ENCODE measurements at places on chromosomes 16 and 17.

DNA sequence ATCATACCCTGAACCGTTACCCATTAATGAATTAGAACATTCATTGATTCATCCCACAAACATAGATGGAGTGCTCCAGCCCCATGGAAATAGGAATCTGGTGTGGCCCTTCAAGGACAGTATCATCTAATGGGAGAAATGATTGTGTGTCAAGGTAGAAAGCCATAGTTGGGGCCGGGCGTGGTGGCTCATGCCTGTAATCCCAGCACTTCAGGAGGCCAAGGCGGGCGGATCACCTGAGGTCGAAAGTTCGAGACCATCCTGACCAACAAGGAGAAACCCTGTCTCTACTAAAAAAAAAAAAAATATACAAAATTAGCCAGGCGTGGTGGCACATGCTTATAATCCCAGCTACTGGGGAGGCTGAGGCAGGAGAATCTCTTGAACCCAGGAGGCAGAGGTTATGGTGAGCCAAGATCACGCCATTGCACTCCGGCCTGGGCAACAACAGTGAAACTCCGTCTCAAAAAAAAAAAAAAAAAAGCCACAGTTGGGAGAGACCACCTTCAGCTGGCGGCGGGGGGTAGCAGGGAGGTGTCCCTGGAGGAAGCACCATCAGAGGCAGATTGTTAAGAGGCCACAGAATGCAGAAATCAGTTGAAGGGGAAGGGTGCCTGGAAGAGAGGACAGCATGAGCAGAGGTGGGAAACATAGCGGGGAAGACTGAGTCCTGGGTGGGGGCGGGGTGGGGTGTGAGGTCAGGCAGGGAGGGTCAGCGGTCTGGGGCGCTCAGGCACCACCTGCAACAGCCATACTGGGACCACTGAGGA lies 60.0 kb downstream of the USP22 start:
- no peak for DNase-seq

DNA sequence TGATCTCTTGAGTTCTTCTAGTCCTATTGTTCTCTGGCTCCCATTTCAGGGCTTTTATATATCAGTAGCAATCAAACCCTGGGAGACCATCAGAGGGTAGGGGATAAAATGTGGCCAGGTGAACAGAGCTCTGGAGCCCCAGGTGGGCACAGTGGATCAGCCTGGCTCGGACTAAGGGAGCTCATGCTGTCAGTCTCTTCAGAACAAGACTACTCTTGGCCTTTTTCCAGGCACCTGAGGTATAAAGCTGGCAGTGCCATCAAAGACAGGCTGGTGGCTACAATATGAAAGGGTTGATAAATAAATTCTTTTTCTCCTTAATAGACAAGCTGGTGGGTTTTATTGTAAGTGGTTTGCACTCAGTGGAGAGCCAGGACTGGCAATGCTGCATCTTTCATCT lies 160.0 kb upstream of the CCL2 start:
- DNase-seq = no peak

- no peak for DNase-seq
Measured at GRCh38 chr16:27779641-27780164, 229.8 kb downstream of the KATNIP start.

DNA sequence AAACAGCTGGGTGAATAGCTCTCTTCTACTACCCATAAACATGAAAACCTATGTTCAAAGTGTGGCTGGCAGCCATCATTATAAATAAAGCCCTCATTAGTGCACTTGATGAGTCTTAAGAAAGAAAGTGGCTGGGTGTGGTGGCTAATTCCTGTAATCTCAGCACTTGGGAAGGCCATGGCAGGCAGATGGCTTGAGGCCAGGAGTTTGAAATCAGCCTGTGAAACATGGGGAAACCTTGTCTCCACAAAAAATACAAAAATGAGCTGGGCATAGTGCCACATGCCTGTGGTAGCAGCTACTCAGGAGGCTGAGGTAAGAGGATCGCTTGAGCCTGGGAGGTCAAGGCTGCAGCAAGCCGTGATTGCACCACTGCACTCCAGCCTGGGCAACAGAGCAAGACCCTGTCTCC lies 28.3 kb upstream of the APPBP2 start:
- DNase-seq = no peak

DNA sequence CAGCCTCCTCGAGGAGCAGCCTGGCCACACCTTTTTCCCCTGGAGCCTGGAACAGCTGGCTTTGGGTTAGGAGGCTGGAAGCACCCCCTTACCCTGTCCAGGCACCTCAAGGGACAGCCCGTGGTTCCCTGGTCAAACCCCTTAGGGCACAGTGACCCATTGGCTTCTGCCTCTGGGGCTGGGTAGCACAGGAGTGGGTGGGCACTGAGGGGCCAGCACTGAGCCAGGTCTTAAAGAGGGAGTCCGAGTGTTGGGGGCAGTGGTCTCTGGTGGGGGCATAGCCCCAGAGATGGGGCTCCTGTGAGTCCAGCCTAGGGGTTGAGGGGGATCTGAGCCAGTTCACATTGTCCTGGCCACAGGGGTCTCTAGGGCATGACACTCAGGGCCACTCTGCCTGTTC lies 15.4 kb downstream of the OTOP3 start:
- no peak for DNase-seq

GRCh38 chr16:84228256-84228838 lies 11.5 kb downstream of the KCNG4 start:
- DNase-seq = no peak

GRCh38 chr17:49468811-49469385 lies 26.2 kb upstream of the NGFR start:
- DNase-seq = no peak

DNA sequence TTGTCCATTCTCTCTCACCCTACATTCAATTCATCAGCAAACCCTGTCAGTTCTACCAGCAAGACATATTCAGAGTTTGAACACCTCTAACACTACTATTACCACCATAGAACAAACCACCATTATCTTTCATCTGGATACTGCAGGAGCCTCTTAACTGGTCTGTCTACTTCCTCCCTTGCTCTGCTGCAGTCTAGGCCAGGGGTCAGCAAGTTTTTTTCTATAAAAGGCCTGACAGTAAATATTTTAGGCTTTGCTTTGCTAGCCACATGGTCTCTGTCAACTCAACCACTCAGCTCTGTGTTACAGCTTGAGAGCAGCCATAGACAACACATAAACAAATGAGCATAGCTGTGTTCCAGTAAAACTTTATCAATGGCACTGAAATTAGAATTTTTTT lies 13.8 kb downstream of the KCTD19 start:
- DNase-seq = no peak

DNA sequence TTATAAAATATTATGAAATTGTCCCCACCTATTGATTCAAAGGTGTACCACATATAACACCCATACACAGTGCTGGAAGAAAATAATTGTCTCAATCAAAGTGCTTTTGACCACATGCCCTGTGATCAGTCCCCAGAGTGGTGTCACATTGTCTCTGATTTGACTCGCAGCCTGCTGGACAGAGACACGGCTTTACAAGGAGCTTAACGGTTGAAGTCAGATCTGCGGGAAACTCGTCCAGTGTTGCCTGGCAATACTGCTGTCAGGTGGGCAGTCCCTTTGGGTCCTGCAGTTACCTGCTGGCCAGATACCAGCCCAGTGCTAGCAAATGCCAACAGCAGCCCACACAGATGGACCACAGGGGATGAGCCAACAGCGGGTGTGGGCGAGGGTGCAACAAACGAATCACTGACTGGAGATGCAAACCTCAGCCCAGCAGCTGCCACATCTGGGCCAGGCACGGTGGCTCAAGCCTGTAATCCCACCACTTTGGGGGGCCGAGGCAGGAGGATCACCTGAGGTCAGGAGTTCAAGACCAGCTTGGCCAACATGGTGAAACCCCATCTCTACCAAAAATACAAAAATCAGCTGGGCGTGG lies 26.2 kb upstream of the SSTR2 start:
- no peak for DNase-seq

- DNase-seq = peak; percentile 29
Measured at GRCh38 chr17:8163978-8164814, 1.4 kb upstream of the VAMP2 start.

- DNase-seq = no peak
Measured at GRCh38 chr17:50318501-50319285, 27.2 kb upstream of the XYLT2 start.

DNA sequence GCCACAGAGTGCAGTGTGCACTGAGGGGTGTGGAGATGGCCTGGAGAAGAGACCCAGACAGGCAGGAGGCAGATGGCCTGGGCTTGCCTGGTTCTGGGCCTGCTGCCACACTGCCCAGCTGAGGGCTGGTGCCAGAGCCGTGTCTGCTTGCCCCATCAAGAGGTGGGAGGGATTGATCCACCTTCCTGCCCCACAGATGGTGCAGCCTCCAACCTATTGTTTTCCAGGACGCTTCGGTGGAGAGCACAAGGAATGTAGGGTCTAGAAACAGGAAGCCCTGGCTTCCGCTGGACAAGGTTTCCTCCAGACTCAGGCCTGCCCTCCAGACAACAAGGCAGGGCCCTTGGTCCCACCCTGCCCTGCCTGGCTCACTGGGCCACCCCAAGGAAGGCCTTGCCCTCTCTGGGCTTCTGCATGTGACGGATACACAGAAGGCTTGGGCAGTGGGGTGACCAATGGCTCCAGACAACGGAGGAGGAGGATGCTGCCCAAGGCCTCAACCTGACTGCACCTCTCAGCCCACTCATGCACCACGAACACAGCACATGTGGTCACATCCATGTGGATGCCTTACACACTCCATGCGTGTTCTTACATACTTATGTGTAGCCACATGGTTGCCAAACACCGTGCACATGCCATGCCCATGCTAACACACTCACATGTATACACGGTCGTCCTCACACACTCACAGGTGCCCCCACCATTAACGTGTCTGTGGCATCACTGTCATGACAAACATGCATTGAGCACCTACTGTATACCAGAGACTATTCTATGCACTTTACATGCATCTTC lies 6.5 kb upstream of the CDH5 start:
- DNase-seq = no peak

- no peak for DNase-seq
Measured at GRCh38 chr17:18848501-18848900, 9.4 kb upstream of the PRPSAP2 start.

DNA sequence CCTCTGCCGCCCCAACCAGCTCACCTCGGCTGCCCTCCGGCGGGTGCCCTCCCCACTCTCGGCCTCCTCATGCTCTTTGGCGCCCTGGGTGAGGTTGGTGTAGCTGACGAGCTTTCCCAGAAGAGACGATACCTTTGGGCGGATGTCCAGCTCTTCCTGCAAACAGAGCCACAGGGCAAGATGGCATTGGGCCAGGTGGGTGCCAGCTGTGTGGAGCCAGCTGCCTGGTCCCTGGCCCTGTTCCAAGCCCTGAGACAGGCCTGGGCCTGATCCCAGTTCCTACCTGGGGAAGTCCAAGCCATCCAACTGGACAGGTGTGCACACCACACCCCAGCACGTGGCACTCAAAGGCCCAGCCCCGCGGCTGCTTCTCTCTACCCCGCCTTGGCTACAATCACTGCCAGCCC lies 6.9 kb downstream of the SLC12A4 start:
- peak; percentile 100 for DNase-seq

GRCh38 chr17:73592079-73592415 lies 52.2 kb downstream of the SDK2 start:
- no peak for DNase-seq

GRCh38 chr17:74943808-74944522 lies 8.3 kb downstream of the OTOP3 start:
- no peak for DNase-seq

GRCh38 chr17:76686538-76687297 lies 24.0 kb downstream of the MXRA7 start:
- no peak for DNase-seq

DNA sequence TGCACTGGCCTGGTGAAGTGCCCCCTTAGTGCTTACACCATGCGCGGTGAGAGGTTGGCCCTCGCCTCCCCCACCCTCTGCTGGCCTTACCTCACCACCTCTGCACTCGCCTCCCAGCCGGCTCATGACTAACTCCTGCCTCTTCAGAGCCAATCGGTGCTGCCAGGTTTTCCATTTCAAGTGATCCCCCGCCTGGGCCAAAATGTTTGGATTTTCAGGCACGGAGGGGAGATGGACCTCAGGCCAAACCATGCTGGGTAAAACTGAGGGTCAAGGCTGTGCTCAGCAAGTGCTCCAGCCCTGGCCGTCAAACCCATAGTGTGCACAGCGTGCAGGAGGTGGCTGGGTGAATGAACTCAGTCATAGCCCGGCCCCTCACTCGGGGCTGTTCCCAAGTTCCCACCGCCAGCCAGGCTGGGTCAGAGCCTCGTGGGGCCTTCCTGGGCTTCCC lies 175.4 kb downstream of the SEC14L1 start:
- no peak for DNase-seq

DNA sequence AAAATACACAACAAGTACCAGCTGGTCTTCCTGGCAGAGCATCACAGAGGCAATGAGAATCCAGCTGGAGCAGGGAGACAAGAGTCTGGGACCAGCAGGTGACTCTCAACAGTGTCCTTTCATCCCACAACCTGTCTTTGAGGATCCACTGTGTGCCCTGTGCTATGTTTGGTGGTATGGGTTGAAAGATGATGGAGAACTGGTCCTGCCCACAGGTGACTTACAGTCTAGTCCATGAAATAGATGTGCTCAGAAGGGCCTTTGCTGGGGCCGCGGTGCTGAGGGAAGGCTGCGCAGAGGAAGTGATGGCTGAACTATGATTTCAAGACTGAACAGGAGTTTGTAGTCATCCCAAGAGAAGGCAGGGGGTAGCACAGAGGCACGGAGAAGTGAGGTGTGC lies 17.9 kb downstream of the WNT3 start:
- DNase-seq = no peak

DNA sequence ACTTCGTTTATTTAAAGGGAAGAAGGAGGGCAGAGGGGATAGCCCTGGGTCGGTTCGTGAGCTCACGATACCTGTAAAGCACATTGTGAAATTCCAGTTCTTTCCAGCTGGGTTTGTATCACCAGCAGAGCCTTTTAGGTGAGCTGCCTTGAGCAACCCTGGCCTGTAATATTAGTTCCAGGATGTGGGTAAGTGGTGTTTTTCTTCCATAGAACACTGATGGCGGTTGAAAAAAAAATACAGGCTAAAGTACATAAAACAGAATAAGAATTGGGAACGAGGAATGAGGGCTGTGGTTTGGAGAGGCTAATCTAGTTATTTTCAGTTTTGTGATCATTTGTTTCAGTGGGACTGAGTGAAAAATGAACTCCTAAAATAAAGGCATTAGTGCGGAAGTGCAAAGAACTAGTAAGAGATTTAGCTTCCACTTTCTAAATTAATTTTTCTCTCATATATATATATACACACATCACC lies 20.6 kb downstream of the HS3ST3B1 start:
- DNase-seq = no peak

DNA sequence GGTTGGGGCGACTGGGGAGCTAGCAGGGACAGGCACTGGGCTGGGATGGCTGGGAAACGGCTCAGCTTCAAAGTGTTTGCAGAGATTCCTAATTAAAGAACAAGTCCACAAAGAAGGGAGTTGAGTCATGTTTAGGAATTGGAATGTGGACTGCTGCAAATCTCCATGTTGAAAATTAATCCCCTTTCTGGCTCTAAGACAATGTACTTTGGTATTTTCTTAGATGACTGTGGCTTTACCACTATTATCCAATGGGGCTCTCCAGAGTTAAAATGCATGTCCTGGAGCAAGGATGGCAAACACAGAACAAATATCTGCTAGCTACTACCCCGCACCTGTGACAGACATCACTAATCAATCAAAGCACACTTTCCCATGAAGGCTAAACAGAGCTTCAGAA lies 22.2 kb upstream of the WSCD1 start:
- DNase-seq = no peak

GRCh38 chr17:63039899-63040602 lies 74.0 kb downstream of the TANC2 start:
- DNase-seq = peak; percentile 48
